Epithelial cell of proximal tubule (primary cell): ENCODE measurements at places on chromosomes 6 and 20.

DNA sequence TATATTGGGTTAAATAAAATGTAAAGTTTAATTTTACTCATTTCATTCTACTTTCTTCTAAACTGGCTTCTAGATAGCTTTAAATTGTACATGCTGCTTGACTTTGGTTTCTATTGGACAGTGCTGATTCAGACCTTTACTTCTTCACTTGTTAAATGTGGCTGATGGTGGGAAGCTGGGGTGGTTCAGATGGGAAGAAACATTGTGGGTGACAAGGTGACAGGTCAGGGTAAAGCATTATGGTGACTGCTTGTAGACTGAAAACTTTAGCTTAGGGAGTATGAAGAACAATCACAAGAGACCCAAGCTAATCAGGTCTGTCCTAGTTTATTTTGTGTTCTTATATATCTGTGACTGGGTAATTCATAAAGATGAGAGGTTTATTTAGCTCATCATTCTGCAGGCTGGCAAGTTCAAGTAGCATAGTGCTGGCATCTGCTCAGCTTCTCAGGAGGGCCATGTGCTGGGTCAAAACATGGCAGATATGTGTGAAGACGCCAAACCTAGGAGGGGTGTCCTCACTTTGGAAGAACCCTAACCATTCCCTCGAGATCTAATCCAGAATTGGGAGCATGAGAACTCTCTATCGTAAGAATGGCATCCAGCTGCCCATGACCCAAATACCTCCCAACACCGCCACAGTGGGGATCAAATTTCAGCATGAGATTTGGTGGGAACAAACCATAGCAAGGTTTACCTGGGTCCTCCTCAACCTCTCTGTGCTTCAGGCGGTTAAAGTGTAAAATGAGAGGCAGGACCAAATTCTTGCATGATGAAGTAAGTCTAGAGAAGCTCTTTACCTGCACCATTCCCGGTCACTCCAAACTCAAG is 102.8 kb downstream of the FYN start:
- DNase-seq: no peak

GRCh38 chr20:59748619-59749191 is 144.4 kb downstream of the PHACTR3 start:
- no peak for DNase-seq

- no peak for DNase-seq
These were observed 82.1 kb upstream of the COL21A1 start for GRCh38 chr6:56329271-56330050.

DNA sequence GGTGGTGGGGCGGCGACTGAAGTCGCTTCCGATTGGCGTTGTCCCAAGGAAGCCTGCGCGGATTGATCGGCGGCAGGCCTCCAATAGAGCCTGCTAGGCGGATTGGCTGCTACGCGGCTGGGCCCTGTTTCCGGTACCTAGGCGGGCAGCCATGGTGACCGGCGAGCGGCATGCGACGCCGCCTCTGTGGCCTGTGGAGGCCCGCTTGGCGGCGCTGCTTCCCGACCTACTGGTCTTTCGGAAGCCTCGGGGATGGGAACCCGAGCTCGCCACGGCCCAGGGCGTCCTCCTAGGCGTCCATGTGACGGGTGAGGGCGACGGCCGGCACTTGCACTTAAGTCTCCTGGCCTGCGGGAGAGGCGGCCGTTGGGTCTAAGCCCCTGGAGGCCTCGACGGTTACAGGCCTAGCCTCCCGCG is 28.1 kb downstream of the NFYA start:
- no peak for DNase-seq

DNA sequence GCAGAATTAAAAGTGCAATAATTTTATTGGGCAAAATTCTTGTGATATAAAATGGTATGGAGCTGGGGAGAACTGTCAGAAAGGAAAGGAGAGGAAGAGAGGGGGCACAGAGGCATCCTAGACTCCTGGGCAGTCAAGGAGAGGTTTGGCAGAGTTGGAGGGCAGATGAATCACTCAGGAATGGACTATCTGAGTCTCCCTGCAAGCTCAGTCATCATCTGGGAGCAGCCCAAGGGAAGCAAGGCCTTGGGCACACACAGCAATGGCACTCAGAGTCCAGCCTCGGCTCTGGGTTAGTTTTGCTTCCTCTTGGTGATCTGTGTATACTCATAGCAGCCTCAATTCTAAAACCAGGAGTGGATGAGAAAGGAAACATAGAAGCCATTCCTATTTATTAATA is 67.2 kb downstream of the SLC22A1 start:
- no peak for DNase-seq
